ENCODE measurements at places on chromosomes 2 and 18.

DNA sequence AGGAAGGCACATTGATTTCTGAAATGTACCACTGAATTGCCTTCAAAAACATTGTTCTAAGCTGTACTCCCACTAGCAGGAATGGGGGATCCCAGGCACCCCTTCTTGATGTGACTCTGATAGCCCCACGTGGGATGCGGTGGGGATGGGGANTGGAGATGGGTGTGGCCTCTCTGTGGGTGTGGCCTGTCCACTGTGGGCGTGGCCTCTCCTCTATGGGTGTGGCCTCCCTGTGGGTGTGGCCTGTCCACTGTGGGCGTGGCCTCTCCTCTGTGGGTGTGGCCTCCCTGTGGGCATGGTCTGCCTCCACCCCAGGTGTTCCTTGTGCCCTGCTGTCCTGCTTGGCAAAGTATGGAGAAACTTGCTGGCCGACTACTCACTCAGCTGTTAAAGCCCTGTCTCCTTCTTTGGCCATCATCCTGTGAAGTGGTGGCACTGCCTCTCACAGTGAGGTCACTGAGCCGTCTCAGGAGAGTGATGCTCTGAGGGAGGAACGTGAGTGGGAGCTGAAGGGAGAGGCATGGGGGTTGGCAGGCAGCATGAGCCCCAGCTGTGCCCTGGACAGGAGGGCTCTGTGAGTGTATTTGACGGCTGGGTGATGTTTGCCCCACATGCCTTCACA is 6.7 kb upstream of the PARD6G start:
- no peak for DNase-seq

GRCh38 chr18:49618742-49619681 is 57.2 kb downstream of the LIPG start:
- no peak for DNase-seq

DNA sequence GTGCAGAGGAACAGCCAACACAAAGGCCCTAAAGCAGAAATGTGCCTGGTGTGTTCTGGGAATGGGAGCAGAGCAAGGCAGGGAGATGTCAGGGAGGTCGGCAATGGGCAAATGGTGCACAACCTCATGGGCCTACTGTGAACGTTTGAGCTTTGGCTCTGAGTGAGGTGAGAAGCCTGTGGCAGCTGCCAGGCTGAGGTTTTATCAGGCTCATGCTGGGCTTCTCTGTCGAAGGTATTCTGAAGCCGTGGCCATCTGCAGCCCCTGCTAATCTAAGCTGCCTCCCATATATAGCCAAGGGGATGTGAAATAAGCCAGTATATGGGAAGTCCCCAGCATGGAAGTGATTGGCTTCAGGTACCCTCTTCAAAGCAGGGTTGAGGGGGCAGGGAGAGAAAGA is 193.3 kb downstream of the SLC4A3 start:
- DNase-seq, result no peak

GRCh38 chr2:143513081-143513480 is 383.9 kb downstream of the ARHGAP15 start:
- no peak for DNase-seq

DNA sequence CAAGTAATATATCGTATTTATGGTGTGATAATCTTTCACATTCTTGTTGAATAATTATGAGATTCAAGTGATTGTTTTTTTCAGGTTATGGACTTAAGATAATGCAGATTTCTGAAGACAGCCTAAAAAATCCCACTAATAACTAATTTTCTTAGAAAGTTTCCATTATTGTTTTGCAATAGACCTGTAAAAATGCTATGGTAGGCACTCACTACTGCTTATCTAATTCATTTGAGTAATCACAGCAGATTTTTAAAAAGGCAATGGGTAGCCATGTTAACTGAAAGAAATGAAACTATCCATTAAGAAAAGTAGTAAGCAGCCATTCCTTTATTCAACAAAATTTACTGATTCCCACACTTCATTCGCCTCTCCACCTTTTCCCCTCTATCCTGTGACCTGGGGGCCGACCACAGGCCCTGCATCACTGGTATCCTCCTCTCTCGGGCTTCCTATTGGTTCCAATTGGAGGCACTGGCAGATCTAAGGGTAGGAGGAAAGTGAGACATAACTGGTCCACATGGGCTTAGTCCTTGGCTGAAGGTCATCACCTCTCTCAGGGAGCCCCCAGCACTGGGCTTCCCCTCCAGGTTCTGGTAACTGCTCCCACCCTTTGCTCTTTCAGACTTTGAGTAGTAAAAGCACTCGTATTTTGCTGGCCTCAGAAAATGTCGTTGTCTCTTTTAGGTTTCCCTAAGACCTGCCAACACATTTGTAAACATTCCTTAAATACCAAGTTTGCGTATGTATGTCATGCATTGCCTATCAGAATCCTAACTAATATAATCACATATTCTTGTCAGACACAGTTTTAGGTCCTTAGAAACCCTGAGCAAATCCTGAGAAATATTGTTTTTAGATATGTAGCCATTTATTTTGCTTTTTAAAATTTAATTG is 18.5 kb downstream of the RBMS1 start:
- DNase-seq, result no peak

DNA sequence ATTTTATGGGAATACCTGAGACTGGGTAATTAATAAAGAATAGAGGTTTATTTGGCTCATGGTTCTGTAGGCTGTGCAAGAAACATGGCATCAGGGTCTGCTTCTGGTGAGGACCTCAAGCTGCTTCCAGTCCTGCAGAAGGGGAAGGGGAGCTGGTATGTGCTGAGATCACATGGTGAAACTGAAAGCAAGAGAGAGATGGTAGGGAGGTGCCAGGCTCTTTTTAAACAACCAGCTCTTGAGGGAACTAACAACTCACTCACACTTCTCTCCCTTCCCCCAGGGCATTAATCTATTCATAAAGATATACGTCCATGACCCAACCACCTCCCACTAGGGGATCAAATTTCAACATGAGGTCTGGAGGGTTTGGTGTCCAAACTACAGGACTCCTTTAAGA is 40.1 kb downstream of the AGPS start:
- no peak for DNase-seq

DNA sequence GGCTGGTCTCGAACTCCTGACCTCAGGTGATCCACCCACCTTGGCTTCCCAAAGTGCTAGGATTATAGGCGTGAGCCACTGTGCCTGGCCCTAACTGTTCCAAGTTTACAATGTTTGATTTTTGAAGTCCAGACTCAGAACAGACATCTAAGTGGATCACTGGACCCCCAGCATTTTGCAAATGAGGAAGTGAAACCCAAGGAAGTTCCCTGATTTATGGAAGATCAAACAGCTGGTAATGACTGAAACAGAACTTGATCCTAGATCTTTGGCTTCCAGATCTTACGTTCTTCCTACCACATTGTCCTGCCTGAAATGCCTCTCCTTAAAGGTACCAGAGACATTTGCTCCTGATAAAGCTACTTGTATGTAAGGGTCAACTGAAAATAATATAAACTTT is 58.3 kb upstream of the NCOA1 start:
- DNase-seq, result no peak

- no peak for DNase-seq
Observed at GRCh38 chr18:28177828-28178635, 1.1 kb upstream of the CDH2 start.

- no peak for DNase-seq
Observed at GRCh38 chr18:49728542-49728941, 84.8 kb downstream of the ACAA2 start.

- DNase-seq, result no peak
Observed at GRCh38 chr2:25816249-25816648, 62.0 kb downstream of the ASXL2 start.
